Suprapubic skin (tissue), 4 donors: ENCODE measurements at places on chromosomes 16 and 17. TPM values are rescaled to one million over a fixed set of nuclear protein-coding genes. Genes with fewer than 3 reads are reported as not detected.
A peak's percentile ranks its signal among the peaks of the same experiment; 100 is the strongest.

TOX3 gene
- 1.6 TPM for total RNA-seq

DNA sequence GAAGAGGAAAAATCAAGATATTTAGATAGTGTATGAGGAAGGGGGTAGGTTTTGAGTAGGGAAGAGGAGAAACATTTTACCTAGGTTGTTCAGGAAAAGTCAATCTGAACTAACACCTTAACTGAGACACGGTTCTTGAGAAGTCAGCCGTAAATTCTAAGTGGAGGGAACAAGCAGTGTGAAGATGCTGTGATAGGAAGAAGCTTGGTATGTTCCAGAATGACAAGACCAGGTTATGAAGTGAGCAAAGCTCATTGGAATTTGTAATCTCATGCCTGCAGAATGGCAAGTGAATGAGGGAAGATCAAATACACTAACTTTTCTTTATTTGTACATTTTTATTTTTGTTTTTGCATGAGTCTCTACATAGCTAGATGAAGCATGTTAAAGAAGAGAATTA lies 307.6 kb downstream of the ZFHX3 start:
- no peak for DNase-seq

DNA sequence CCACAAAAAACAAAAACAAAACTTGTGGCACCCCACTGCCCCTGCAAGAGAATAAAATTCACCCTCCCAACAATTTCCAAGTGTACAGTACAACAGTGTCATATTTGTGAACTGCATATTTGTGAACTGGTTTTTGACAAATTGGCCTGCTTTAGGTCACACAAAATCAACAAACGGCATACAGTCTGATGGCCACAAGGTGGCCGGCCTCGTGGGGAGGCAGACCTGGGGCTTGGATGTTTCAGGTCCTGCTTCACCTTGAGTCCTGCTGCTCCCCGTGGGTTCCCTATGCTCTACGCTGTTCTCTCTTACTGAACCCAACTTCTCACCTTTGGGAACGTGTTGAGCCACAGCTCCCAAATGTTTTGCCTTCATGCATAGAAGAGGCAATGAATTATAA lies 102.2 kb downstream of the CDK5R1 start:
- DNase-seq = no peak

GRCh38 chr16:14483819-14484385 lies 146.2 kb downstream of the PARN start:
- no peak for DNase-seq

GRCh38 chr16:4692460-4693295 lies 684 bp upstream of the NUDT16L1 start:
- DNase-seq = no peak

DNA sequence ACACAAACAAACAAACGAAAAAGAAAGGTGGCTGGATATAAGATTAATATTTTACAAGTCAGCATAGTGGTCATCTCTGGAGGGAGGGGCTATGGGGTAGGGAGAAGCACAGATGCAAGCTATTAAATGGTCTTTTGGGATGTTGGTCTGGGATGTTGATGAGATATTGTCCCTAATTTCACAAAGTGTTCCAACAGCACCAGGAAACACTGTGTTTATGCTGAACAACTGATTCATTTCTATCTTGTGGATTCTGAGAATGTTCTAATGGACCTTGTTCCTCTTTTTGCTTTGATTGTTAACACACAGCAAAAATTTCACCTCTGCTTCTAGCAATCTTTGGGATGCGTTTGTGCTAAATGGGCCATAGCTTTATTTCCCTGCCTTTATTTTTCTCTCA lies 9.7 kb downstream of the PECAM1 start:
- DNase-seq = no peak

- DNase-seq = no peak
These were observed 30.2 kb downstream of the SPHK1 start for GRCh38 chr17:76414334-76415295.

DNA sequence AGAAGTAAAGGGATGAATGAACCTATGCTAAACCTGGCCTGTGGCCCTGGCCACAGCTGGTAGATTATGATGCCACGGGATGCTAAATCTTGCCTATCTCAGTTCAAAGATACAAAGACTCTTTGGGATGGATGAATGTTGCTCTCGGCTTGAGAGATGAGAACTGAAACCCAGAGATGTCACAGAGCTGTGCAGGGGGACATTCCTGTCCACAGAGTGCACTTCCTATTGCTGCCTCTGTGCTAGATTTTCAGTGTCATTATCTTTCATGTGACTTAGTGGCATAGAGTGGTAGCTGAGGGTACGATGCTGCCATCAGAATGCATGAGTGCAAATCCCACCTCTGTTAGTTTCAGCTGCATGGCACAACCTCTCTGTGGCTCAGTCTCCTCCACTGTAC lies 2.3 kb upstream of the MT1M start:
- DNase-seq = no peak

- peak; percentile 70 for DNase-seq
These were observed at the start of gene CORO6 for GRCh38 chr17:29622337-29623282. TSS of gene CORO6 (minus strand) at chr17:29622912. CDS start at chr17:29621421, 1,491 bp downstream.

GRCh38 chr16:84917492-84917891 lies 93.8 kb downstream of the ZDHHC7 start:
- no peak for DNase-seq

- no peak for DNase-seq
These were observed 2.4 kb upstream of the SDK2 start for GRCh38 chr17:73646409-73647300.

- DNase-seq = no peak
These were observed 572.1 kb upstream of the PSMD7 start for GRCh38 chr16:73724503-73724902.
